ENCODE measurements at places on chromosomes 5 and 9.

GRCh38 chr9:93181672-93182435 is 2.1 kb upstream of the WNK2 start:
- DNase-seq, result no peak

GRCh38 chr9:134488331-134489280 is 153.0 kb upstream of the COL5A1 start:
- no peak for DNase-seq

DNA sequence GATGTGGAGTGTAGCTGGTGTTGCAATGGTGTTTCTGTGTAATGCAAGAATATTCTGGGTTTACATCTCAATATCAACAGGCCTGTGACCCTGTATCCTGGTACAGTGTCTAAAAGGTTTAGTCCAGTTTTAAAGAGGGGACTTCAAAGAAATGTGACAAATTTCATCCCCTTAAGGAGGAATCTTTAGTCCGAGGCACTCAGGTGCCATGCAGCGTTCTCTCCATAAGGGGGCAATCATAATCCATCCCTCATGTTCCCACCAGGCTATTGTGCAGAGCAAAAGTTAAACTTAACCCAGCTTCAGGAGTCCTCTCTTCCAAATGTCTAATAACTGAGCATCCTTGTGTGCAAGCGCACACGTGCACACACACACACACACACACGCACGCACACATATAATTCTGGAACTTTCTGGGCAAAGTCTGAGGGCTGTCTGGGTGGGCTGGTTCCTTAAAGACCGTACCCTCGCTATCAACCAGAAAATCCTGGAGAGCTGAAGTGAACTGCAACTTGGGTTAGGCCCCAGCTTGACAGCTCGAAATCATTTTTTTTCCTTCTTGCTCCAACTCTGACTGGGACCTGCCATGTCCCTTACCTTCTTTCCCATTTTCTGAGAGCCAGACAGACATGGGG is 46.0 kb downstream of the CRB2 start:
- peak; percentile 81 for DNase-seq

- peak; percentile 25 for DNase-seq
Observed at GRCh38 chr9:86308687-86309086, 26.3 kb upstream of the ISCA1 start.

DNA sequence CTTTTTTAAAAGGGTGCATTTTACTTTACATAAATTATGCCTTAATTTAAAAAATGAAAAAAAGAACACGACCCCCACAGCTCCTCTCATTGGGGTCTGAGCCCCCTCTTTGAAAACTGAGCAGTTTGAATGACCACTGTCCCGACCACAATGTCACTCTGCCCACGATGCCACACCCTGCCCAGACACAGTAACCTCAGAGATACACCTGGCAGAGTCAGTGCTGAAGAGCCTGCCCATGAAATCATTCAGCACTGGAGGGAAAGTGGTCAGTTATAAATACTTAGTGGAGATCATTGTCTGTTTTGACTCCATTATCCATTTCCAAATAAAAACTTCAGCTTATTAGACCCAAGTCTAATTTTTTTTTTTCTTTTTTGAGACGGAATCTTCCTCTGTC is 49.3 kb downstream of the DNAJC21 start:
- no peak for DNase-seq

DNA sequence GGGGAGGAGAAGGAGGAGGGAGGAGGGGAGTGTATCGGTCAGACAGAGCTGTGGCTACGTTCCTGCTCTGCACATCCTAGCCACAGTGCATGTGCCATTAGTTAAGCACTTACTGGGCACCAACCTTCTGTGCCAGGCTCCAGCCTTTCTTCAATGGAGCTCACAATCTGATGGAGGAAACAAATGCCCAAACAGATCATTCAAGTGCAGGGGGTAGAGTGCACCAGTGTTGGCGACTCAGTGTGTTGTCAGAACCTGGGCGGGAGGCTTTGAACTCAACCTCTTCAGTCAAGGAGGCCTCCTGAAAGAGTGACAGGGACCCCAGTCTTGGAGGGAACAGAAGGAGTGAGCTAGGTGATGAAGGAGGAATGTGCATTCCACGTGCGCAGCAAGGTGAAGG is 51.9 kb upstream of the SHB start:
- no peak for DNase-seq

DNA sequence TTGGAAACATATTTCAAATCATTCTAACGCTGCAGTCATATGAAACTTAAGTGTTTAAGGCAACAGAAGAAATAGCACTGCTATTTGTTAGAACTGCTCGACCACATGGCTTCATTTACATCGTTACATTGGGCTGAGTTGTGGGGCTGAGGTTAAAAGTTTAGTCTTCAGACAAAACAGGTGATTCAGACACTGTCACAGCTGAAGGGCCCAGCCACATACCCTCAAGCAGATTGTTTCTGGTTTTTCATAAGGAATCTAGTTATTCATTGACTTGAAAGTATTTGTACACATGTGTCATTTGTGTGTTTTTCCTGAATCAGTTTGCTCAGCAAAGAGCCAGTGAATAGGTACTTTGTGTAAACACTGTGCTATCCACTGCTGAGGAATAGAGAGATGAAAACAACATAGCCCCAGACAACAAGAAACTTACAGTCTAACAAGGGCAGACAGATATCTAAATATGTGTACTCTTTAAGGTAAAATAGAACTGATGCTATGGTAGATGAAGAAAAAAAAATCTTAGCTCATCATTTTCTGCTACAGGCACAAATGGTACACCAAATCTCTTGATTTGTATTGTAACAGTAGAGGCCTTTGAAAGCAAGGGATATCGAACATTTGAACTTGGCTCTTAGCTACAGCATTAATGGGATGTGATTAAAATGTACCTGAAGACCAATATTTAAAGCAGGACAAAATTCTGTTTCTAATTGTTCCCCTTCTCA is 357.6 kb upstream of the RPS23 start:
- DNase-seq, result peak; percentile 25

DNA sequence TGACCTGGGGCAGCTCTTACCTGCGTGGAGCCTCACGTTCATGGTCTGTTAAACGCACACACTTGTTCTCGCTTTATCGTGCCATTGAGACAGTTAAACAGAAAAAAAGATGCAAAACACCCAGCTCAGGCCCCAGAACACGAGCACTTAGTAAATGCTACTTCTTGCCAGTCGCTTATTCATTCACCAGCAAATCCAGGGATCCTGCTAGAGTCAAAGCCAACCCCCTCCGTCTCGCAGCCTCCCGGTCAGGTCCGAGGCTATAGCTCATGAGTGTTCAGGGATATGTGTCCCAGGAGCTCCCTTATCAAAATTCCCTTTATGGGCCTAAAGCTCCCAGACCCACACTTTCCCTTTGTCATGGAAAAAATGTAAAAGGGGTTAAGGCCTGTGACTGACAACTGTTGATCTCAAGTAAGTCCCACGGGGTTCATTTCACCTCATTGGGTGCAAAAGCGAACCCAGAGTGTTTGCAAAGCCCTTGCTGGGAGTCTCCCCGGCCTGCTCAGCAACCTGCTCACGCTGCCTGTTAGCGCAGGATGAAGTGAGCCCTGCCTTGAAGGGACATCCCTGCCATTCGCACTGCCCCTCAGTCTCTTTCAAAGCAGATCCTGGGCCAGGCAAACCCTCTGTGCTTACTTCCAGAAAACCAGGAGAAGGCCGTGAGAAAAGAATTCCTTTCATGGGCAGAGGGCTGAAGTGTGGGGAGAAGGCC is 40.7 kb downstream of the HRH2 start:
- DNase-seq, result no peak

DNA sequence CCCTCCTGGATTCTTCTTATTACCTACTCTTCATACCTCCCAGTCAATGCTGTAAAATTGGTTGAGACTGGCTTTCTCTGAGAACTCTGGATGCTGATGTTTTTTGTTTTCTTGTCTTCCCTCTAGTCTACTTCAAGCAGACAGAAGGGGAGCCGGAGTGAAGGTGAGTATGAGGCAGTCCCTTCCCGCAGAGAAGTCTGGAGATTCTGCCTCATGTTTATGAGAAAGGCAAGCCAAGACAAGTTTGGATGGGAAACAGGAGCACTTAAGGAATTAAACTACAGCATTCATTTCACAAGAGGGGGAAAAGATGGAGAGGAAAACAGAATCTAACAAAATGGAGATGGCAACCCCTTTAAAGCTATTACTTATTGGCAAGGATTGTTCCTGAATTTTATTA is 246.1 kb downstream of the TRIM32 start:
- no peak for DNase-seq

GRCh38 chr5:10536511-10536910 is 27.4 kb upstream of the ANKRD33B start:
- DNase-seq, result no peak

Measured in AG08396 (cell line).